ENCODE measurements at places on chromosomes 16 and 17.

DNA sequence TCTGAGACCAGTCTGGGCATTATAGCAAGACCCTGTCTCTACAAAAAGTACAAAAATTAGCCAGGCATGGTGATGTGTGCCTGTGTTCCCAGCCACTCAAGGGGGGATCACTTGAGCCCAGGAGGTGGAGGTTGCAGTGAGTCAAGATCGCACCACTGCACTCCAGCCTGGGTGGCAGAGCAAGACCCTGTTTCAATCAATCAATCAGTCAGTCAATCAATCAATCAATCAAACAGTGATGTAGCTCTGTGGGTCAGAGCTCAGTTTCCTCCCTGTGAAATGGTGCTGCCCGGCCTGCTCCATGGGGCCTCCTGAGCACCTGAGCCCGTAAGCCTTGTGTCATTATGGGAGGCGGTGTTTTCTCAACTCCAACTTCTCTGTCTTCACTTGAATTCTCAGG, 167.1 kb upstream of the CIBAR2 start:
- no peak for DNase-seq

DNA sequence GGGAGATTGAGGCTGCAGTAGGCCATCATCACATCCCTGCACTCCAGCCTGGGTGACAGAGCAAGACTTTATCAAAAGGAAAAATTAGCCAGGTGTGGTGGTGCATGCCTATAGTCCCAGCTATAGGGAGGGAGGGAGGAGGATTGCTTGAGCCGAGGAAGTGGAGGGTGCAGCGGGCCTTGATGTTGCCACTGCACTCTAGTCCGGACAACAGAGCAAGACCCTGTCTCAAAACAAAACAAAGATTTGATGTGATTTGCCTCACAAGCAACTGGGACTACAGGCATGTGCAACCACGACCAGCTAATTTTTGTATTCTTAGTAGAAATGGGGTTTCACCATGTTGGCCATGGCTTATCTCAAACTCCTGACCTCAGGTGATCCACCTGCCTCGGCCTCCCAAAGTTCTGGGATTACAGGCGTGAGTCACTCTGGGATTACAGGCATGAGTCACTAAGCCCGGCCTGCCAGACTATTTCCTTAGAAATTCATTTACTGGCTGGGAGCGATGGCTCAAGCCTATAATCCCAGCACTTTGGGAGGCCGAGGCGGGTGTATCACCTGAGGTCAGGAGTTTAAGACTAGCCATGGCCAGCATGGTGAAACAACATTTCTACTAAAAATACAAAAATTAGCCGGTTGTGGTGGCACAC, 11.5 kb downstream of the UBE2G1 start:
- DNase-seq: no peak

DNA sequence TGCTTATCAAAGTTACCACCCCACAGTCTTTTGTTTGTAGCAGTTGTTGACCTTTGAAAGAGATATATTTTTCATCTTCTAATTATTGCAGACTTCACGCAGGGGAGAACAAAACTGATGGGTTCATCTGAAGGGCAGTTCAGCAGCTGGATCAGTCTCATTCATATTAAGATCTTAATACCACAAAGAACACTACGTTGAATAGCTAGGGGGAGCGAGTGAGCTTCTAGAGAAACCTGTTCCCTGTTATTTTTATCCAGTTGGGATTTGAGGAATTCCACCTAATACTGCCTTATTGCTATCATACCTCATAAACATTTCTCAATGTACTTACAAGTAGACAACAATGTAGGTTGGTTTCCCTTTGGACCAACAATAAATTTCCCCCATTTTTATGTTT, 306.1 kb upstream of the KIF2B start:
- DNase-seq: peak; percentile 13

DNA sequence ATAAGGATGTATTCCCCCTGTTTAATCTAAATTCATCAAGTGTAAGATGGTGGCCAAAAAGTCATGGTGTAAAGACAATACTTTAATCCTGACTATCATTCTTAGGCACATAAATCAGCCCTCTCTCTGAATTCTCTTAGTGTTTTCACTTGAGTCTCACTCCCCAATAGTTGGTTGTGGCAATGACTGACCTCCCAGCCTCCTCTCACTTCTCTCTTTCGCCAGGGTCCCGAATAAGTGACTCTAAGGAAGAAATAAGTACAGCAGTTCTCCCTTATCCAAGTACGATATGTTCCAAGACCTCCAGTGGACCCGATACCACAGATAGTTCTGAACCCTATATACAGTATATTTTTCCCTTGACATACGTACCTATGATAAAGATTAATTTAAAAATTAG, 335.3 kb downstream of the MAF start:
- DNase-seq: no peak

DNA sequence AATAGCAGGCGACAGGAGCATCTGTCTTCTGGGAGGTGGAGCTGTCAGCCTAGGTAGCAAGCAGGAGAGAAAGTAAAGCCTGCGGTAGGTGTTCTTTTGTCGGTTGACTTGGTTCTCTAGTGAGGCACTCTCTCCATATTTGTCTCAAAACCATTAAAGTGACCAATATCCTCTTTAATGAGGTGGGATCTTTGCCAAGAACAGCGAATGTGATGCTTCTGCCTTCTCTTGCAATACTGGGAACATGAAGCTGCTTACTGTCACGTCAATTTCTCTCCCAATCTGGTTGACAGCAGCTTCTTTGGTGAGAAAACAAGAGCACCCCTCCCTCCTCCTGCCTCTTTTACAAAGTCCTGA, 176.7 kb downstream of the ABCC12 start:
- peak; percentile 61 for DNase-seq

DNA sequence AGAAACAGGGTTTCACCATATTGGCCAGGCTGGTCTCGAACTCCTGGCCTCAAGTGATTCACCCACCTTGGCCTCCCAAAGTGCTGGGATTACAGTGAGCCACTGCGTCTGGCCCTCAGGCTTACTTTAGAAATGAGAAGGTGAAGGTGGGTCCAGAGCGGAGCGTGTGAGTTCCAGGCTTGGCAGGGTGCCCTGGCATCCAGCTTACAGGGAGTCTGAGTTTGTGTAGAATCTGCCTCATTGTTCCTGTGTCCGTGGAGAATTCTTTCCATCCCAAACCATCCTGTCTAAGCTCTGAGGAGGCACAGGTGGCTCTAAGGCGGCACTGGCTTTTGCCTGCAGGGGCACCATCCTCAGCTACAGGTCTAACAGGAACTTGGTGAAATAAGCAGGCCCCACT, 50.6 kb downstream of the RAB11FIP3 start:
- DNase-seq: no peak

DNA sequence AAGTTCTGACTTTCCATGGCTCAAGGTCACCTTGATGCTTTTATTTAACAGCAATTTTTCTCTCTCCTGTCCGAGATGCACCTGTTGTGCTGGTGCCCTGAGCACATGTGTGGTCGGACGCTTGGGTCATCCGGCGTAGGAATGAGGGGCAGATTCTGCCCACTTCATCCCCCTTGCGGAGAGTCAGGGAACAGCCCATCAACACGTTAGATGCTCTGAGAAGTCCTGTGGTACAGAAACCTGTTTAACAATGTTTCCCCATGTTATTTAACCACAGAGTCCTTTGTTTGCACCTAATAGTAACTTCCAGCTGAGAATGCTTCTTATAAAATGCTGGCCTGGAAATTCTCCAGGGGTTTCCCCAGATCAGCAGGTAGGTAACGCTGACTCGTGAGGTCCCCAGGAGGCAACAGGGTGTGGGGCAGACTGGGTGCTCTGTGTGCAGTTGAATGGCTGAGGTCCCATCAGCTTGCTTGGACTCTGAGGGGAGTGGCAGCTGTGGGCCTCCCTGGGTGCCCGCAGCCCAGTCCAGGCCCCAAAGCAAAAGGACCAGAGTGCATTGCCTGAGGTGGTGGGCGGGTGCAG, 17.8 kb downstream of the DOC2B start:
- no peak for DNase-seq

DNA sequence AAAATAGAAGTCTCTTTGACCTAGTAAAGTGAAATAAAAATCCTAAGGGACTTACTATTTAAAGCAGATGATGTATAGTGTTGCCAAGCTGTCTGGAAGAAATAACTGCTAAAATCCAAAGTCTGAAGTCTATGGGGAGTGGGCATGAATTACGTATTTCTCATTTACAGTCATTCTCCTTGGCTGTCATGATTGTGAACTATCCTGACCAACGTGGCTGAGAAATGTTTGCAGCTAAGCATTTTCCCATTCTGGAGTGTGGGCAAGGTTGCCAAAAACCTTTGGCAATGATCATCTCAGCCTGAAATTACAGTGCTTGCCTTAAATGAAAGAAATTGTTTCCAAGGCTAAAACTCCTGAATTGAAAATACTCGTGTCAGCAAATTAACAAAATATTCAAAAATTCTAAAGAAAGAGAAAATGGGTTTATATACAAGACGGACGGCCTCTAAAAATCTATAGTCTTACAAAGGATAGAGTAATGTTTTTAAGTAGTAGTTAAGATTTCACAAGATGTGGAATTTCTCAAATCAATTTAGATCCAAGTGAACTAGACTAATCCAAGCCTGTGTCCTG, 77.0 kb downstream of the CACNG1 start:
- no peak for DNase-seq

GRCh38 chr16:52584354-52585320, 37.7 kb upstream of the TOX3 start:
- no peak for DNase-seq

DNA sequence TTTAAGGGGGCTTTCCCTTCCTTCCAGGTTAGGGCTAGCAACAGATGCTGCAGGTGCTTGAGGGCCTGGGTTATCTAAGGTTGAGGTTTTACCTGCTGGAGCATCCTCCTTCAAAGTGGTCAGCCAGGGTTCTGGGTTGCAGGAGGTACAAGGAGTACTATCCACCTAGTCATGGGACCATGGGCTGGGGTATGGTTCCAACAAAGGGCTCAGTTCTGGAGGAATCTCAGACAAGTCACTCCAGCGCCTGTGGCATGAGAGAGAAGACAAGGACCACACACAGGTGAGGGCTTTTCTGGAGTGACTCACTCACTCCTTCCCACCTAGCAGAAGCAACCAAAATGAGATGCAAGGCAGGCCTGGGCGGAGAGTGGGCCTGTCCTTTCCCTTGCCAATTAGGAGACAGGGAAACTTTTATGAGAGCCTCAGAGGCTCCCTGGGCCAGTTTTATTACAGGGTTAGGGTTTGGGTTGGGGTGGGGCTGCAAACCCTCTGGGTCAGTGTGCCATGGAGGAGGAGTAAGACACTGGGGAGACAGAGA, 2.2 kb downstream of the MYO19 start:
- DNase-seq: no peak

DNA sequence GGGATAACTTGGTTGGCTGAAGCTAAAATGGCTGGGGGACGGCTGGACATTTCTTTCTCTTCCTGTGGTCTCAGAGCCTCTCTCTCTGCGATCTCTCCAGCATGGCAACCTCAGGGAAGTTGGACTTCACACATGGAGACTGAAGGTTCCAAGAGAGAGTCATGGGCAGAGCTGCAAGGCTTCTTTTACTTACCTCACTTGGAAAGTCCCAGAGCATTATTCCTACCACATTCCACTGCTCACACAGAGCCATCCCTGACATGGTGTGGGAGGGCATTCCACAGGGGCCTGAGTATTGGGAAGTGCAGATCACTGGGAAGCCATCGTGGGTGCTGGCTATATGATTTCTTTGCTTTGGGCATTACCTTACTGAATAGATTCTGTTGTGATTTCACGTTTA, 9.8 kb upstream of the SLC6A2 start:
- no peak for DNase-seq

DNA sequence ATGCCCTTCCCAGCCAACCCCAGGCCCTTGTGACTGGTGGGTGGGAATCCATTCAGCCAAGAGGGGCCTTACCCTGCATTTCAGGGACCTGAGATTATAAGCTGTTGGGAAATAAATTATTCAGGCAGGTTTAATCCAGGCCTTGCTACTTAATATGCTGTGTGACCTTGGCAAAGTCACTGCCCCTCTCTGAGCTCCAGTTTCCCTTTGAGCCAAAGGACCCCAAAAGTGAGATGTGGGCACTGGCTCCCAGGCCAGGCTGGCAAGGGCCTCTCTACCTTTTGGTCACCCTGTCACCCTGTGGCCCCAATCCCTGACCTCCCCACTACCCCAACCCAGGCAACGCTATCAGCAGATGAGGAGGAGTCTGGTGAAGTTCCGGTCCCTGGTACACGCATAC, 33.9 kb downstream of the MYO15A start:
- DNase-seq: no peak

- no peak for DNase-seq
Observed at GRCh38 chr16:56753410-56753809, 23.5 kb downstream of the NUP93 start.

- DNase-seq: no peak
Observed at GRCh38 chr17:80328634-80329380, 68.2 kb downstream of the RNF213 start.

GRCh38 chr17:82054351-82055022, 2.8 kb downstream of the GPS1 start:
- no peak for DNase-seq

DNA sequence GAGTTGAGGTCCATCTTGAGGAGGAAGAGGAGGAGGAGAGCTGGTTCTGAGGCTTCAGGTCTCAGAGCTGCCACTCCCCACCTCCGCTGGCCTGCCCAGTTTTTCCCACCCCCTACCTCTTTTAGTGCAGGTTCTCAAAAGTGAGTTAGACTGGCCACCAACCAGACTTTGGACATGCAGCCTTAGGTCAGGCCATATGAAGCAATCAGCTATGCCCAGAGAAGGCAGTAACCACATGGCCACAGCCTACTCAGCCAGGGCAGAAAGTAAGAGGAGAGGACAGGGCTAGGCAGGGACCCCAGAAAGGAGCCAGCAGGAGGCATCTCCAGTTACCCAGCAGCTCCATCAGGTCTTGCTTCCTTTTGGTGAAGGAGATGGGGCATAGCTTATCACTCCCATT, 9.0 kb downstream of the MYO15A start:
- no peak for DNase-seq

DNA sequence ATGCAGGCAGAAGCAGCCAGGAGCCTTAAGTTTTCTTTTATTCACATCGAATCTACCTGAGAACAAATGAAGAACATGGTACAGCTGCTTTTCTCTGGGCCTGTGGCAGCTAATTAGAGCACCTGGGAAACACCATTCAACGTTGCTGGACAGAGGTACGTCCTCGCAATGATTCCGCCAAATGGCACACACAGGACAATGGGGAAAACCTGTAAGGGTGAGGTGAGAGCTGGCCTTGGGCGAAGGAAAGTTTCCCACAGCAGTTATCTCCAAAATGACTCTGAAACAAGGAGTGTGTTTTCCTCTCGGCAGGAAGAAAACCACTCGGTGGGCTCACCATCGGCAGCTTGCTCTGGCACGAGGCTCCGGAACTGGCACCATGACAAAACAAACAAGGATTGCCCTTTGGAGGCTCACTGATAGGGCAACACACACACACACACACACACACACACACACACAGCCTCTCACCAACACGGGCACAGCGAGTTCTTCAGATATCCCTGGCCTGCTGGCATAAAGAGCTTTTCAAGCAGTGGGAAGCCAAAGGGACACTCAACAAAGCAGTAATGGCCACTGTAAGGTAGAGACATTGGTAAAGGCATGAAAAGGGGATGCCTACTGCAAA, 73.7 kb downstream of the ZFHX3 start:
- no peak for DNase-seq

DNA sequence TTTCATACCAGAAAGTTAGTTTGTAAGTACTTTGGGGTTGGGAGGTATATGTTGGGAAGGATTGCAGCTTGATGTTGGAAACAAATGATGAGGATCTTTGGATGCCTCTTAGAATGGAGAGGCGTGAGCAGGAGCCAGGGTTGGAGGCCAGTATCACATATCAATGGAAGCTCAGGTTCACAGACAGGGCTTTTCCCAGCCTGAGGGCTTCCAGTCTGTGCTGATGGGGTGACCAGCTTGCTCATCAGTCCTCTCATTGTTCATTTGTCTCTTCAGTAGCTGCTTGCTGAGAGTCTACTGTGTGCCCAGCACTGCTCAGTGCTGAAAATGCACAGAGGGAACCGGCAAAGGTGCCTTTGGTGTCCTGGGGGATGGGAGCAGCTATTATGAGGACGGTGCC, 5.8 kb downstream of the DNAAF1 start:
- no peak for DNase-seq

Data from RPMI7951 (cell line).